Activated gamma-delta T cell treated with Interleukin-2 at 50 U/mL for 16 hours (primary cell): ENCODE measurements at places on chromosomes 12 and 14.

DNA sequence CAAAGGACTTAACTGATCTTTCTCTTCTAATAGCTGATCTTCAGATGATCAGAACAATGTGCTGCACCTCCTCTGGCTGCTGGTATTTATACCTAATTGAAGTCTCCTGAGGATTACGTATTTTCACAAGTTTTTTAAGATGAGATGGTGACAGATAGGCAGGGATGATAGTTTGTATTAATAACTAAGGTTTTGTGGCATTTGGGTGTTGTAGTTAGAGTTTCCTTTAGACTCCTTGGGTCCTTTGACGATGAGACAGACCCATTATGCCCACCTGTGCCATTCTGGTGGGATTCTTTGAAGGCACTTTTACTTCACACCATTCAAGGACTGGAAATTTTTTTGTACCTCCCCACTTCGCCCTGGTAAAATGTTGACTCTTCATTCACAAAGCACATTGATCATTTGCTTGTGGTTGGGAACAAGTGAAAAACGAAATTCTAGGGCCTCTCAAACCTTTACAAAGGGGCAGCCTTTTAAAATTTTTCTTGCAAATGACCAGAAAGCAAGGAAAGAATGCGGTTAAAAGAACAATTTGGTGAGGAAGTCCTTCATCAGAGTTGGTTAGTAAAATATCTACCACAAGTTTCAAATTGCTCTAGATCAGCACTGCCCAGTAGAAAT lies at the start of gene IFNG:
Gene IFNG, minus strand, starts transcription at position 60 of the 624 bp plus-strand sequence. CDS start 125 bp downstream, outside the sequence.
- peak; percentile 25 for DNase-seq

DNA sequence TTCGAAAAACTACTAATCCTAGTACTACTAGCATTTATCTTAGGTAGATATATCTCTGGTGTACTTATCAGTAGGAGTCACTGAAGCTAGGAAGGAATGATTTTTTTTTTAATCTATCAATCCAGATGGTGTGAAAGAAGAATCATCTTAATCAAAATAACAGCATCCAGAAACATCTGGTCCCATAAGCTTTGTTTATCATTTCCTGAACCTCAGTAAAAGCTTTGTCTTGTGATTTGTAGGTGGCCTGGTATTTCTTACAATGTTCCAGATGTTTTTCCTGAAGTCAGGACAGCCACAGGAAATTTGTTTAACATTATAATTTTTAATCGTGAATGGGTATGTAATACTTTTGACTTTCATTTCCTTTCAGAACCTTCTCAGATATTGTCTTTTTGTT lies 28.0 kb upstream of the LUM start:
- DNase-seq, result no peak

- no peak for DNase-seq
These were observed 205.5 kb downstream of the CHST11 start for GRCh38 chr12:104662203-104662602.

DNA sequence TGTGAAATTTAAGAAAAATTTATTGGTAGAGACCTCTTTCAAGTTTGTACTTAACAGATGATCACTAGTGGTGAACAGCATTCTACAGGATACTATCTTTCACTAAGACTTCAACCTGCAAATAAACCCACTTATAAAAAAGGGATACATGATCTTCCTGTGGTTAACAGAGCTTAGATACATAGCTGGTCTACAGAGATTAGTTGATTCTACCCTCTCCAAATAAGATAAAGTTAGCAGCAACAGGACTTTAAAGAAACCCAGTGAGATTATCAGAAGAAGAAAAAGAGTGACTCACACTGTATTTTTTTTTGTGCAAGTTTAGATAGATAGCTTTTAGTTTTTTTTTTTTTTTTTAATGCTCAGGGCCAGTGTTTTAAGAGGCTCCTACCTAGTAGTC lies 34.5 kb downstream of the USP44 start:
- no peak for DNase-seq

GRCh38 chr12:71397433-71397954 lies 42.1 kb upstream of the LGR5 start:
- DNase-seq, result no peak

GRCh38 chr14:46985529-46986380 lies 334.2 kb upstream of the RPL10L start:
- no peak for DNase-seq

DNA sequence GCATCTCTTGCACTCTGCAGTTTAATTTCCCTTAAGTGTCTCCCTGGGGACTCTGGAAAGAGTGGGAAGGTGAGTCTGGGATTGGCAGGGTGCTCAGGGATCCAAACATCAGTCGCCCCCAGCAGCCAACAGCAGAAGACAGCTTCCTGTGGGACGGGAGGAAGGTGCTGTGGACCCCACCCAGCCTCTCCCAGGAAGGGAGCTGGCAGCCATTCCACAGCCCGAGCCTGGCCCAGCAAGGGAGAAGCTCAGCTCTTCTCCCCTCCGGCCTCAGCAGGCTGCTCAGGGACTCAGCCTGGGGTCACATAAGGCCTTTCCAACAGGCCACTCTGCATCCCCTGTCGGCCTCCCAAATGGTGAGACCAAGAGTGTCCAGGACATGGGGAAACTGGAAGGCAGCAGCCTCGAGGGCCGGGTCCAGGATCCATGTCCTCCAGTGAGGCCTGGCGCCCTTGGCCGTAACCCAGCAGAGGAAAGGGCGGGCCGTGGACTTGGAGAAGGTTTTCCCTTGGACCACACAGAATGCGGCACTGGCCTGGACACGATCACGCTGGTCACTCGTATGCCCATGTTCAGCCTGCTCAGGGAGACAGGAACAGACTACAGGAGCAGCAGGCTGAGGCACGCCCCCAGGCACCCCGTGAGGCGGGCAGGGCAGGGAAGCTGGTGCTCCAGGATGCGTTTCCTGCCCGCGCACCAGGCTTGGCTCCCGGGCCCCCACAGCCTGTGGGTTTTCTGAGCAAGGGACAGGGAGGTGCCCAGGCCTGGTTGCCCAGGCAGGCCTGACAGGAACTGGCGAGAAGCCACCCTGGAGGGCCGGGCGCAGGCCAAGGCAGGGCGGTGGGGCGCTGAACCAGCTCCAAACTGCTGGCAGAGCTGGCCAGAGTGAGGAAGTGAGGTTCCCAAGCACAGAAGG lies 3.5 kb downstream of the XRCC3 start:
- DNase-seq, result no peak

GRCh38 chr14:79852950-79853744 lies 358.2 kb downstream of the DIO2 start:
- DNase-seq, result no peak

DNA sequence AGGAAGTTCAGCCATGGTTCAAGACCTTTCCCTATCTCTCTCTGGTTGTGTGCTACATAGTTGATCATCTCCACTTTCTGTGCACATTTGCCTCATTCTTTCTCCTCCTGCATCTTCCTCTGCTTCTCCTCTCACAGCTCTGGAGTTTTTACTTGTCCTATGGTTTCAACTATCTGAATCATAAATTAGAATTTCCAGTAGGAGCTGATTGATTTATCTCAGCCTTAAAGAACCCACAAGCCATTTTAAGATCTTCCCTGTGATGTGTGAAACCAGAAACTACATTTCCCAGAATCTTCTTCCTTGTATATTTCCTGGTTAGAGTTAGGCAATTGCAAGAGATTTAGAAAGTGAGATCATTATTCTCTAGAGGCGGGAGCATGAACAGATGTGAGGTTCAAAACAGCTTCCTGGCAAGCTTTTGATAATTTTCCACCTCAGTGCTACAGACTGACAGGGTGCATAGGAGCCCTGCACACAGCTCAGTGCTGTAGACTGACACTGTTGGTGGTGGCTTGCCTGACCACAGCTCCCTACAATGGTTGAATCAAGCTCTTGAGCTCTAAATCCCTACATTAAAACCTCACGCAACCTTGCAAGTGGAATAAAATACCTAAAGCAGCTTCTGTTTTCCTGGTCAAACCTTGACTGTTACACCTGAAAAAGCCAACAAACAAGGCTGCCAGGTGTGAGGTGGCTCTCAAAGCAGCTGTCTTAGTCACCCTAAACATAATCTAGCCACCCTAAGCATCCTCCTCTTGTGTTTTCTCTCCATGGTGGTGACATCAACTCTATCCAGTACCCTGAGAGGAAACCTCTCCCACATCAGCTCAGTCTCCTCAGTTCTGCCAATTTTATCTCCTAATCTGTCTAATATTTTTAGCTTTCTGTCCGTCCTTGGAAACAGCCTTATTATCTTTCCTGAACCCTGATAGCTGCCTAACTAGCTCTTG lies 21.5 kb upstream of the IFNG start:
- DNase-seq, result peak; percentile 15

GRCh38 chr12:21891751-21892217 lies 49.4 kb downstream of the ABCC9 start:
- DNase-seq, result no peak
